T-helper 1 cell treated with Interleukin-12 subunit alpha and Interleukin-12 subunit beta and Interleukin-4 antibody, amounts not matched to agents 30 ng/mL and 1 ng/mL, for 36 hours (primary cell): ENCODE measurements at places on chromosomes 6 and 20. TPM values are rescaled to one million over a fixed set of nuclear protein-coding genes. Genes with fewer than 3 reads are reported as not detected.

TRIM38 gene
- total RNA-seq = 29.2 and 29.4 TPM in 2 replicates

MYCT1 gene
- not detected in 2 replicates for total RNA-seq

FLRT3 gene
- total RNA-seq = not detected in 2 replicates

THEMIS gene
- total RNA-seq = 58.0 and 61.0 TPM in 2 replicates

CAGE1 gene
- total RNA-seq = 0.07 TPM in 1 of 2 replicates, not detected in the other

SAMD10 gene
- total RNA-seq = 44.0 and 45.4 TPM in 2 replicates

CST2 gene
- total RNA-seq = not detected in 2 replicates

MLN gene
- total RNA-seq = not detected in 2 replicates

VSX1 gene
- total RNA-seq = not detected in 2 replicates
